Neural crest cell (in vitro differentiated cells): ENCODE measurements at places on chromosomes 1 and 21. TPM values are rescaled to one million over a fixed set of nuclear protein-coding genes. Genes with fewer than 3 reads are reported as not detected.

DNA sequence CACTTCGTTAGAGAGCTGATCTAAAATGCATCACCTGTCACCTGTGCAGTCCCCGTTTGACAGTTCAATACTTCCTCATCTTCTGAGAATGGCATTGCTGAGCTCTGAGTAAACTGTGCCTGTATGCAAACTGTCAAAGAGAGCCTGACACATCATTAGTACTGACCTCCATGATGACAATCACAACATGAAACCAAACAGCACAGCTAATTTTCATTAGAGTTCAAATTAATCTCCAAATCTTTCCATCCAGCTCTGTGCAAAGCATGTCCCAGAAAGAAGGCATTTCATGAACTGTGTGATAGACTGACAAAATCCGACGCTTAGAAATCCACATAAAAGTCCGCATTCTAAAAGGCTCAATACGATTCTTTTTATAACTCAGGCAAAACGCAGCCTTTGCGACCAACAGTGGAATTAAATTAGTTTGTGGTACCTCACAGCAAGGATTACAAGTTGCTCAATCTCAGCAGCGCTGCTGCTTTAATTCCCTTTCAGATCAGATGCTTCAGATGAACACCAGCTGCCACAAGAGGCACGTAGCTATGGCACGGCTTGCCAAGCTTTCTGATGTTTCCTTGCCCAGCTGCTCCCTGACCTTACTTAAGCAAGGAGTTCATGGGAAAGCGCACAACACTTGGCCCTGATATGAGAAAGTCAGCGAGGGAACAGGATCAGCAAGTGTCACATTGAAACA is 765.5 kb upstream of the PRMT6 start:
- DNase-seq, result no peak

GRCh38 chr1:25243907-25244306 is 3.3 kb downstream of the RSRP1 start:
- DNase-seq, result no peak

DNA sequence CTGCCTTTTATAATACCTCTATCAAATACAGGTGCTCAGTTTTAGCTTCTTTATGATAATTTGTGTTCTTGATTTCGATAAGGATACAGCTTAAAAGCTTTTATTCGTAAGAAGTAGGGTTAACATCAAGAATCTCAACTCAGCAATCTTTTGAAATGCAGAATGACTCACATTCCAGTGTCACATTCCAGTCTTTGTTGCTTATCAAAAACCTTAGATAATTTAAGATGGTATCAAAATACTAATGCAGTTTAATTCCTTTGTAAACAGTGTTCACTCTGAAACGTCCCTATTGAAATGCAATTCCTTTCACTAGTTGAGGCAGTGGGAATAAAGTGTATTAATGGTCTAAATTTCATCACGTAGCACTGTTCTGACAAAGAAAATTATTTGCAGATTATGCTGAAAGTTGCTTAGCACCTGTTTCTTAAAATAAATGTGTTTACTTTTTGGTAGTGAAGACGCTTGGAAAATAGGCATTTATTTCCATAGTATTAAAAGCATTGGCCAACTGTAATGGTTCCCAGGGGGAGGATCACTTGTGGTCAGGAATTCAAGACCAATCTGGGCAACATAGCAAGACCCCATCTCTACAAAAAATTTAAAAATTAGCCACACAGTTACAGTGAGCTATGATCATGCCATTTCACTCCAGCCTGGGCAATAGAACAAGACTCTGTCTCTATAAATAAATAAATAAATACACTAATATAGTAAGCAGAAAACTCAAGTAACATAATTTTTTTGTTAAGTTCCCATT is 10.1 kb upstream of the CNN3 start:
- no peak for DNase-seq

DNA sequence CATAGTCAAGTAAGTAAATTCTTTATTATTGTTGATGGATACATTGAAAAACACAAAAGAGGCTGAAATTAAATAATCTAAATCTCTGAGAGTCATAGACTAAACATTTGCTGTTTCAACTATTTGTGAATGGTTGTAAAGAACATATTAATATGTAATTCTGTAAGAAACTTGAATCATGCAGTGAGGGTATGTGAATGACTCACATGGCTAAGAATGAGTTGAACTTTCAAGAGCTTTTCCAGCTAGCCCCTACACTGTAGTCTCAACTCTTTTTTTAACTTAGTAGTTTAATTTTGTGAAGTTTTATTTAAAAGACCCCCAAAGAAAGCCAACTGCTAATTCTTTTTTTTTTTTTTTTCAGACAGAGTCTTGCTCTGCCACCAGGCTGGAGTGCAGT is 588.1 kb downstream of the DPYD start:
- no peak for DNase-seq

DNA sequence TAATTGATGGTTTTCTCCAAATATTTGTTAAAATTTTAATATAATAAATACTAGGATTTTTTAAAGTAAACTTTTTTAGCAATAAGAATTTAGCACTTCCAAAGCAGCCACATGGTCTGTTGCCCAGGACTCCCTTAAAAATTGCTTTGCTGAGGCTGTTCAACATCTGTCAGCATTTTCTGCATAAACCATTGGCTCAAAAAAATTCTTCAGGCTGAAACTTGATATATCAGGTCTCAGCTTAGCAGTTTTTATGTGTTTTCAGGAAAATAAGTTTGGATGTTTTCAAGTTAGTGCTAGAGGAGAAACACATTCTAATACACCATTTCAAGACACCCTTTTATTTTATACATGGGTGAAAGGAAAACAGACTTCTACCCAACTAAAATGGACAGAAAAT is 69.1 kb upstream of the C1orf105 start:
- no peak for DNase-seq

- DNase-seq, result no peak
Observed at GRCh38 chr1:97368296-97368695, 552.5 kb downstream of the DPYD start.

GRCh38 chr1:238664139-238664538 is 722.2 kb upstream of the CHRM3 start:
- no peak for DNase-seq

GRCh38 chr1:78687914-78688313 is 38.3 kb downstream of the IFI44 start:
- DNase-seq, result no peak

DNA sequence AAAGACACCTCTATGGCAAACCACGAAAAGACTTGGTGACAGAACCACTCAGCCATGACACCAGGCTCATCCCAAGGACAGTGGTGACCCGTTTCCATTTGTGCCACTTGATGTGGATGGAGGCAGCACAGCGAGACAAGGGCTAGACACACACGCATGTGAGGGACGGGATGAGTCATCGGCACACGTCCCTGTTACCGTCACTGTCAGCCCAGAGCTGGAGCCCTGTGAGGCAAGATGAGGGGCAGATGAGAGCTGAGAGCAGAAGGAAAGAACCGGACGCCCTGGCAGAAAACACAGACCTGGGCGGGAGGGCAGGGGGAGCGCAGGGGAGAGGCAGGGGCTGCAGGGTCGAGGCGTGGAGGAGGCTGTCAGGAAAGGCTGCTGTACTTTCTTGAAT is 57.8 kb downstream of the SIK1 start:
- no peak for DNase-seq

- no peak for DNase-seq
Observed at GRCh38 chr1:93080179-93080823, 1.2 kb downstream of the MTF2 start.

DNA sequence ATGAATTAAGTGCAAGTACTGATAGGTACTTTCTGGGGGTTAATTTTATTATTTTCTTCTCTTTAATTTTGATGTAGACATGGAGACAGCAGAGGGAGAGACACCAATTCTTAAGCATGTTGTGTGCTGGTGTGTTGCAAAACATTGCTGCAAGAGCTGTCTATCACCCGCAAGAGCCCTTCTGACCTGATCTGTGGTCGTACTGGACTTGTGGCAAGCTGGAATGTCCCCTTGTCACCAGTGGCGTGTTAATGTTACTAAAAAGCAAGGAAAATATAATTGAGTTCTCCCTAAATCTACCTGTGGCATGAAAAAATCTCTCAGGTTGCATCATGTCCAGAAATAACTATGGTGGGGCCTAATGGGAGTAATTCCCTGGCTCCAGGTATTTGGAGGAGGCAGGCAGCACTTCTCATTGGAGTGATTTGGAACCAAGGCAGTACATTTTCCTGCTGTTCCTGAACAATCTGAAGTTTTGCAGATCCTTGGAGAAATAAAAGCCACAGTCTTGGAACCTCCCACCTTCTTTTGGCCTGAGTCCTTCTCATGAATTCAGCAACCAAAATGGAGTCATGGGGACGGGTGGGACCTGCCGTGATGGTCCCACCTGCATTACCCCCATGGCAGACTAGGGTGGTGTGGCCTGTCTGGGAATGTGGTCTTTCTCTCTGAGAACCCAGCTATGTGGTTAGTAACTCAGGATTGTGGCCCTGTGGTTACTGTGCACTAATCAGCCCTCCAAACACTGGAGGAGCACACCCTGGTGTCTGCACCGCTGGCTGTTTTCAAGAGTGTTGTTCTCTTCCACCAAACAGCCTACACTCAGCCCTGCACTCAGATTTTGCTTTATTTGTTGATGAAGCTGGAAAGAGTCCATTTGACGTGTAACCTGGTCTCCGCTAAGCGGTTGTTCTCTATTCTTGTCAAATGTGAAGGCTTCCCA is 57.4 kb downstream of the GALNT2 start:
- DNase-seq, result no peak

DNA sequence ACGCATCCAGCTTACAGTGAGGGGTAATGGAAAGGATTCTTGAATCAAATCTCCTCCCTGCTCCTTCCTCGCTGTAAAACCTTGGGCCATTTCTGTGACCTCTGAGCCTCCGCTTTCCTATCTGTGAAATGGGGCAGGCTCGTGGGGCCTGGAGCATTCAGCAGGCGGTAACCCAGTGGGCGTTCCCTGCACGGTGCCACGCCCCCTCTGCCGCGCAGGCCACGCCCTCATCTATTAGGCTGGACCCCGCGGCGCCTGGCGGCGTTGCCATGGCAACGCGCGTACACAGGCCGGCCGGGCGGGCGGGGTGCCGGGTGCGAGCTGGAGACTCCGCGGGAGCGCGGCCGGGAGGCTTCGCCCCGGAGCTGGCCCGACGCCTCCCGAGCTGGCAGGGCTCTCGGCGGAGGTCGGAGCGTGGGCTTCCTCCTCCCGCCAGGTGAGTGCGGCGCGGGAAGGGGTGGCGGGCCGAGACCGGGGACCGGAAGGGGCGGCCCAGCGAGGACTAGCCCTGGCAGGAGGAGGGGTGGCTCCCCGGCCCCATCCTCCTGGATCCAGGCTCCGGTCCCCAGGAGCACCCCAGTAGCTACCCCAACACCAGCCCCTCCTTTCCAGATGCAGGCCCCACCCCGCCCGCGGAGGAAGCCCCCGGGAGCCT is at the start of gene FHAD1:
Gene FHAD1, plus strand, starts transcription at position 264 of the 655 bp plus-strand sequence. CDS start 4,562 bp downstream, outside the sequence.
- peak; percentile 62 for DNase-seq

The NCMAP gene
- total RNA-seq, result not detected in 2 replicates

The S100A16 gene
- 5.3 and 7.1 TPM in 2 replicates for total RNA-seq

The CLCA4 gene
- not detected in 2 replicates for total RNA-seq
